ENCODE measurements at places on chromosomes 6 and 20.

- DNase-seq = no peak
Measured at GRCh38 chr20:38759106-38759505, 10.8 kb downstream of the ACTR5 start.

DNA sequence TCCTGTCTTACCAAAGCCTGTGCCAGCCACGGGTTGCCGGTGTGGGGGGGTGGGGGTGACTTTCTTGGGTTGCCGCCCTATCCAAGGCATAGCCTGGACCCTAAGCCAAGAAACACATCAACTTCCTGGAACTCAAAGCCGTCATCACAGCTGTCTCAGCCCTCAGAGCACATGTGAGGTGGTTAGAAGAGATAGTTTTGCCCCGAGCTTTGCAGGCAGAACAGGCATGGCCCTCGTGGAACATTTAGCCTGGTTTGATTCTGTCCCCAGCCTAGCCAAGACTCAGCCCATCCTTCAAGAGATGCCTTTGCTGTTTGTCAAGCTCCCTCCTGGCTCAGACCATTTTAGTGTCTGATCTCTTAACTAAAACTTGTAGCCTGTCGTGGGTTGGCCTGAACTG is 64.9 kb downstream of the RREB1 start:
- DNase-seq = no peak

DNA sequence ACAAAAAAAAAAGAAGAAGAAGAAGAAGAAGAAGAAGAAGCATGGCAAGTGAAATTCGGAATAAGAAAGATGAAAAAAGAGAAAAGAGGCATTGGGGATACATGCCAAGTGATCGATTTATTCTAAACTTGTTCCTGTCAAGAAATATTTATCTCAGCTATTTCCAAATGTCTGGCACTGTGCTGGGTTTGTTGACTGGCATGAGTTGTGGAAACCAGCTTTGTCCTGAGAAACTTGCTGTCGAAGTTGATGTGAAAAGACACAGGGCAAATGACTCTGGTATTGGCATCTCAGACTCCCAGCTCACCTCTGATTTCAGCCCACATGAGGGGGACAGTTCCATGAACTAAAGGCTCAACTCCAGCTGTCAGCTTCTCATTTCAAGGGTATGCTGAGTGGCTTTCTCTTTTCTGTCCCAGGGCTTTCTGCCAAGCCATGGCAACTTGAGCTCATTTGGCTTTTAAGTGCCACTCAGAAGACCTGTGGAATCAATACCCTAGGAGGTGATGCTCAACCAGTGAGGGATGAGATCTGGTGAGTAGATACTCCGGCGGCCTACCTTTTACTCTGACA is 253.3 kb upstream of the JAG1 start:
- no peak for DNase-seq

- peak; percentile 92 for DNase-seq
Measured at GRCh38 chr6:37239950-37240713, 17.4 kb upstream of the TBC1D22B start.

DNA sequence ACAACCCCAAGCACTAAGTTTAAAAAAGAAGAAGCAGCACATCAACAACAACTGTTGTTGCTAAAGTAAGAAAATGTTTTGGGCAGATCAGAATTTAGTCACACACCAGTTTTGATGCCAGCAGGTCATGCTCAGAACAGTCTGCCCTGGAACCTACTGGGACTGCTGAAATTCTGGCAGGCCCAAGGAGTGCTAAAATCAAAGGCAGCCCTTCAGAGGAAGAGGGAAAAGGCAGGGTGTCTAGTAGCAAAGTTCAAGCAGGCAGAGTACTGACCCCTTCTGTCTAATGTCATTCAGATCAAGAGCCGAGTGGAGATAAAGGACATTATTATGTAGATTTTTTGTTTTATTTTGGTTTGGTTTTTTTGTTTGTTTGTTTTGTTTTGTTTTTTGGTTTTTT is 96.6 kb upstream of the LOC128125822 start:
- no peak for DNase-seq

- no peak for DNase-seq
Measured at GRCh38 chr20:59575653-59576052, 28.7 kb upstream of the PHACTR3 start.

DNA sequence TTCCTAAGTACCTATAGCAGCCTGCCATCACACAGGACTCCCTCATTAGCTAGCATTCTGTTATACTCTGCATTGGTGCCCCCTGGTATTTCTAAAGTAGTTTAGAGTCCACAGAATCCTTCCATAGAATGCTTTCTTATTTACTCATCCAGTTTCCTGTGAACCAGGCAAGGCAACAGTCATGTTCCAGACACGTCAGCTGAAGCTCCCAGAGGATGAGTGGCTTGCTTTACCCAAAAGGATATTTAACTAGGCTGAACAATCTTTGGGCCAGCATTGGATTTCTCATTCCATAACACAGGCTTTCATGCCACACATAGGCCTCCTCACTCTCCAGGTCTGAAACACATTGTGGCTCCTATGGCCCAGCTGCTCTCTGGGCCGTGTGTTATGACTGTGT is 203.8 kb upstream of the MAP3K7 start:
- no peak for DNase-seq

All from A549 (cell line).